ENCODE measurements at places on chromosomes 1 and 21.

- no peak for DNase-seq
Measured at GRCh38 chr1:21631944-21632887, 36.9 kb downstream of the RAP1GAP start.

DNA sequence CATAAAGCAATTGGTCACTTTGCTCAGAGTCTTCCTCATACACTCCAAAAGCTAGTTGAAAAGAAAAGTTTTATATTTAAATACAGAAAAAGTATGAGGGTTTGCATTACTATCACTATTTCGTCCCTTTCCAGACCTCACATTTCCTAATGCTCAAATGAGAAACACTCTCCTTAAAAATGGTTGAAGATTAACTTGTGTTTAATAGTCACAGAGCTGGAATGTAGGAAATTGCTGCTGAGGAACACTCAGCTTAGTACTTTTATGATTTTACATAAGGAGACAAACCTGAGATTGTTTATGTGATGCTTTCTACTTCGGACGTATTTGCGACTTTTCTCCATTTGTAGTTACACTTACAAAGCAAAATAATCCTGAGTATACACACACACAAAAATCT is 39.8 kb downstream of the MYSM1 start:
- no peak for DNase-seq

DNA sequence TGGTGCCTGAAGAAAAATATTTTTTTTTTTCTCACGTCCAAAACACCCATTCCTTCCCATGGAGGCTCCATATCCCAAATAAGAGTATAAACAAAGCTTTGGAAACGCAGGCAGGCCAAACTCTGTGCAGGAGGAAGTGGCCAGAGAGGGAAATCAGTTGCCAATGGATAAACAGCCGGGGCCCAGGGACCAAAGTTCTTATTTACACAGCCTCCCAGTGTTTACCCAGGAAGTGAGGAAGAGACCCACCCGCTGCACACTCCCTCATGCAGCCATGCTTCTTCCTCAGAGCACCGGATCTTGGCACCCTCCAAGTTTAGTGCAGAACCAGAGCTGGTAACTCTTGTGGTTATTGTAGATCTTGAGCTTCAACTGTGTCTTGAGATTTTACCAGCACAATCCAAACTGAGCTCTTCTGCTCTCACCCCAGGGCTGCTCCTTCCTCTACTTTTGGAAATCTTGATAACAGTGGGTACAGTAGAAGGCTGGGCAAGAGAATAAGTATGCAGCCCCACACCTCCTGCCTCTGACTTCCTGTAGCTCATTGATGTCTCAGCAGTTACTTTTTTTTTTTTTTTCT is 14.2 kb downstream of the MARCKSL1 start:
- no peak for DNase-seq

DNA sequence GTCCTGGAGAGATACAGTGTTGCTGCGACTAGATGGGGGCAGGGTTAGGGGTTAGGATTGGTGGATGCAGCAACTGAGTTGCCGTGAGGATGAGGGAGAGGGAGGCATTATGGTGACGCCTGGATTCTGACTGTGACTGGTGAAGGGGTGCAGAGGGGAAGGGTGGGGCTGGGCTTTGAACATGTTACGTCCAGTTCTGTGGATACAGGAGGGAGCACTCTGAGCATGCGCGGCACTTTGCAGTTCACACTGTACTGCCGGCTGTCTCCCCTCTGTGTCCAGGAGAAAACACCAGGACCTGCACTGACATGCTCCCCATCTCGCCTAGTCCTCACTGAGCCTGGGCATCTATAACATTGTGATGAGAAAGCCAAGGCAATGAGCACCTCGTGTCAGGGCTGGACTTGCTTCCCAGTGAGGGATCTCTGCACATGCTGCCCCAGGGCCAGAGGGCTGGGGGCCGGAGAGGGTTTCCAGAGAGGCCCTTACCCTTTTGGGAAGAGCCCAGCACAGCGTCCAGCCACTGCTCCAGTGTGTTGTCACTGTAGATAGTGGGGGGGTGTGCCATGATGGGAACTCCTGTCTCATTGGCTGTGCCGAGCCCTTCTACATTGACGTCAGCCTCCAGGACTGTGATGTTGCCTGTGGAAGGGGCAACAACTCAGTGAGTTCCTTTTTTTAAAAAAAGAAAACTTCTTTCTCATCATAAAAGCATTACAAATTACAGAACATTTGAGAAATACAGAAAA is 7.6 kb downstream of the FAM151A start:
- DNase-seq, result no peak

- DNase-seq, result no peak
Measured at GRCh38 chr1:115458426-115459114, 120.5 kb upstream of the NGF start.

DNA sequence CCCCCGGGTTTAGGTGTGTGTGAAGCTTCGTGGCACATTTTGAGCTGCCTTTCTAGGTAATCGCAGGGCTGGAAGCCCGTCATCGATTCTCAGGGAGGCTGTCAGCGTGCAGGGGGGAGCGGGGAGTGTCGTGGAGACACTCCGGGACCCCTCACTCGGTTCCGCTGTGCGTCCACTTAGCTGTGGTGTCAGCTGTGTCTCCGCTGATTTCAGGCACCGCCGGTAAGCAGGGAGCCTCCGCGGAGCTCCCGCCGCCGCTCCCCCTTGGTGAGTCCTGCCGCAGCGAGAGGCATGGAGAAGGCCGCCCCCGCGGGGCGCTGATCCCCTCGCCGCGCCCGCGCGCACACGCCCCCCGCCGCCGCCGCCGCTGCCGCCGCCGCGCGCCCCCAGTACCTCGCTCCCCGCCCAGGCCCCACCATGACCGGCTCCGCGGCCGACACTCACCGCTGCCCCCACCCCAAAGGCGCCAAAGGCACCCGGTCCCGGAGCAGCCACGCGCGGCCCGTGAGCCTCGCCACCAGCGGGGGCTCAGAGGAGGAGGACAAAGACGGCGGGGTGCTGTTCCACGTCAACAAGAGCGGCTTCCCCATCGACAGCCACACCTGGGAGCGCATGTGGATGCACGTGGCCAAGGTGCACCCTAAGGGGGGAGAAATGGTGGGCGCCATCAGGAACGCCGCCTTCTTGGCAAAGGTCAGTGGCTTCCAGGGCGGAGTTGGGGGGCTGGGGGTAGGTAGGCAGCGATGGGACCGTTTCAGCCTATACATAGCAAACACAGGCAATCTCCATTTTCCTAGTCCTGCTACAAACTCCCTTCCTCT is 995 bp downstream of the VASH2 start:
- DNase-seq, result no peak

DNA sequence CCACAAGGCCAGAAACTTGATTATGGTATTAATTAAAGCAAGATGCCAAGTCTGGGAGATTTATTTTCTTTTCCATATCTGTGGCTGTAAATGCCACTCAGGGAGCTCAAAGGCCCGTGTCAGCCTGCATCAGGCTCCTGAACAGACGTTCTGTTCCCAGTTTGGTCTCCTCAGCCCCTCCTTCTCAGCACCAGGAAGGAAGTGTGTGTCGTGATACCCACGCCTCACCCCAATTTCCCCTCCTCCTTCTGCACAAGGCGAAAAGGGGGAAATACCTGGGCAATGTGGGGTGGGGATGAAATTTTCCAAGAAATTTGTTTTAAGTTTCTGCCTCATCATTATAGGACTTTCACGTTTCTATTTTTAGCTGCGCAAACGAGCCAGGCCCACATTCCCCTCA is 112.0 kb downstream of the SYF2 start:
- no peak for DNase-seq

GRCh38 chr1:76260279-76260678 is 185.7 kb downstream of the ST6GALNAC3 start:
- no peak for DNase-seq

DNA sequence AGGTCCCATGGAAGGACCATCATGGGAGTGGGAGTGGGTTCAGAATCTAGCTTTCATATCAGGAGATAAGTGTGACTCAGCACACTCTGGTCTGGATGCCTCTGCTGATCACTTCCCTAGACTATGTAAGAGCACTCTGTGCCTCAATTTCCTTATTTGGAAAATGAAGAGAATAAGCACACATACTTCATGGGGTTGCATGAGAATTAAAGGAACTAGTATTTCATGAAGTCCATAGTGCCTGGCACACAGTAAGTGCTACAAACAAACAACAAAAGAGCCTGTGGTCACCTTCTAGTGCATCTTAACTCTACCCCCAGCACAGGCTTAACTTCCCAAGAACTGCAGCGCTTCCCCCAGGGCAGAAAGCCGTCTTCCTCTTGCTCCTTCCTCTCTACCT is 9.6 kb upstream of the IL20 start:
- DNase-seq, result no peak

DNA sequence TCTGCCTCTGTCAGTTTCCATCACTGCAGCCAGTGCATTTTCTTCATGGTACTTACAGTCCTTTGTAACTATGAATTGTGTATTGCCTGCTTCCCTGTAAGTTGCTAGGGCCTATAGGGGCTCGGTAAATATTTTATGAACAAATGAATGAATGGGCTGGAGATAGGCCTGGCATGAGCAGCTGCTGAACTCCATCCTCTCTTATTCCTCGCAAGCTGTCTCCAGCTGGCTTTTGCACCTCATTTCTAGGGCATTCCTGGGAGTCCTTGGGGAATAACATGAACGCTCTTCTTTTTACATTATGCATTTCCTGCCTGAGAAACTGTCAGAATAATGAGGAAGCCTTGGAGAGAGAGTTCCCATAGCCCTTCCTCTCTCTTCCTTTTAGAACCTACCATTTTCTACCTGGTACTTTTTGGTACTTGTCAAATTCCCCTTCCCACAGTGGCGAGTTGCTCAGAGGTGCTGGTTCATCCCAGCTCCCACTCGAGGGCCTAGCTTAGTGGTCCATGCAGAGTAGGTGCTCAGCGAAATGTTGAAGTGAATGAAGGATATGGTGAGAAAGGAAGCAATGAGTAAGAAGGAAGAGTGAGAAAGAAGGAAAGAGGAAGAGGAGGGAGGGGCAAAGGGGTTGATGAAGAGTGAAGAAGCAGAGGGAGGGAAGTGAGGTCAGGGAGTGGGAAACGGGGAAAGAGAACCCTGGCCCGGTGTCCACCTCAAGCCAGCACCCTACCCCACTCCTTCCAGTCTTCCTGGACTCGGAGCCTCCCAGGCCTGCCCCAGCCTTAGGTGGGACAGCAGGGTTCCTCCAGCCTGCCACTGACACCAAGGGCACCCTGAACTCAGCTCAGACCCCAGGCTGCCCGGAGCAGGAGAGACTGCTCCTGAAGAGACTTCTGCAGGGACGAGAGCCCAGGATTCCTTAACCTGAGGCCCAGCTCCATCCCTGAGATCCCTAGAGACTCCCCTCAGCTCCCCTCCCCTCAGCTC is 29.6 kb downstream of the KCNC4 start:
- no peak for DNase-seq

GRCh38 chr1:109912214-109912861 is 1.7 kb downstream of the CSF1 start:
- DNase-seq, result no peak

- no peak for DNase-seq
Measured at GRCh38 chr1:117633936-117634335, 28.1 kb downstream of the TENT5C start.

DNA sequence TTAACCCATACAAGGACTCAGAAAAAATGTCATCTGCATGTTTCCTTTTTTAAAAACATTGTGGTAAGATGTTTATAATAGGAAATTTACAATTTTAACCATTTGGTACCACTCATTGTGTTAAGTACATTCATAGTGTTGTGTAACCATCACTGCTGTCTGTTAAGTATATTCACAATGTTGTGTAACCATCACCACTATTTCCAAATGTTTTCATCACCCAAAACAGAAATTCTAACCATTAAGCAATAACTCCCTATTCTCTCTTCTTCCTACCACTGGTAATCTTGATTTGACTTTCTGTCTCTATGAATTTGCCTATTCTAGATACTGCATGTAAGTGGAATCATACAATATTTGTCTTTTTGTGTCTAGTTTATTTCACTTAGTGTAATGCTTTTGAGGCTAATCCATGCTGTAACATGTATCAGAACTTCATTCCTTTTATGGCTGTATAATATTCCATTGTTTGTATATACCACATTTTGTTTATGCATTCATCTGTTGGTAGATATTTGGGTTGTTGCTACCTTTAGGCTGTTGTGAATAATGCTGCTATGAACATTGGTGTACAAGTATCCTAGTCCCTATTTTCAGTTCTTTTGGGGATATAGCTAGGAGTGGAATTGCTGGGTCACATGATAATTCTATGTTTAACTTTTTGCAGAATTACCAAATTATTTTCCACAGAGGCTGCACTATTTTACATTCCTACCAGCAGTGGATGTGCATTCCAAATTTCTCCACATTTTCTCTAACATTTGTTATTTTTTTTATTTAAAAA is 14.1 kb downstream of the HIPK1 start:
- no peak for DNase-seq

GRCh38 chr1:58805716-58806571 is 22.1 kb upstream of the JUN start:
- no peak for DNase-seq

GRCh38 chr1:236862615-236863211 is 67.6 kb downstream of the MTR start:
- no peak for DNase-seq

DNA sequence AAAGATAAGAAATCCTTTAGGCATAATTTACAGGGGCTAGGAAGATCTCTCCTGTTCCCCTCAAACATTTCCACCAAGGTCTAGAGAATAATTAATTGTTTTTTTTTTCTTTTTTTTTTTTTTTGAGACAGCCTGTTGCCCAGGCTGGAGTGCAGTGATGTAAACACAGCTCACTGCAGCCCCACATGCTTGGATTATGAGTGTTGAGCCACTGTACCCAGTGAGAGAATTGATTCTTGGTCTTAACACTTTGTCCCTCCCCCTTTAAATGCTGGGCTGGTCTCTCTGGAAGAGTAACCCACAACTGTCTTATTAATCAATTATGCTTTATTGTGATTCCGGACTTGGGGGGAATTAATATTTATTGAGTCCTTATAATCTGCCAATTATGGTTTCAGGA is 33.4 kb downstream of the ATF3 start:
- no peak for DNase-seq

GRCh38 chr21:15063081-15063813 is 1.6 kb downstream of the NRIP1 start:
- no peak for DNase-seq

GRCh38 chr1:240424740-240425464 is 187.1 kb downstream of the GREM2 start:
- DNase-seq, result no peak

DNA sequence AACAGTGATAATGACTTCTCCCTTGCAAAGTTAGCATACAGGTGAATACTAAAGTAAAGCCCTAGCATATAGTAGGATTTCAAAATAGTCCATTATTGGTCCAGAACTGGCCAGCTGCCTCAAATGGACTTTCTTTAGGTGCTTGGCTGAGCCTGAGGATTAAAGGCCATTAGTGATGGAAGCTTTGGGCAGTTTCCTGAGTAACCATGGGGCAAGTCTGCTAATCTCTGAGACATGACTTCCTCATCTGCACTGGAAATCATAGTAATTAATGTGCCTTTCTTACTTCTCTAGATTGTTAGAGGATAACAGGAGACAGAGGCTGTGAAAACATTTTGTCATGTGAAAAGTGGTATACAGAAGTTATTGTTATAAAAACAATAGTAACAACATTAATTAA is 156.5 kb upstream of the UBE2U start:
- DNase-seq, result no peak

DNA sequence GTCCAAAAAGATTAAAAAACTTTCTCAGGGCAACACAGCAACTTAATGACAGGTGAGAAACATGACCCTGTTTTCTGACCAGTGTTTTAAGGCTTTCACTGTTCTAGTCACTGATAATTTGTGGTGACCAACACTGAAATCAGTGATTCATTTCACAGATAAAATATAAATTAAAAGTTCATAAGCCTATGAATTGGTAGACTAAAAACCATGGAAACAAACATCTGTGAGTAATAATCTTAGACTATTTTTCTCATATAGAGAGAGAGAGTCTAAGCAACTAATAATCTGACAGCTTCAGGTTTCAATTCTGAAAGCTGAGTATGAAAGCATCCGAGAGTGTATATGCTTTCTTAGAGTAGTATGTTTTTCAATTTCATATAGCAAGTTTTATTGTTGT is 536.9 kb downstream of the ADGRL2 start:
- DNase-seq, result no peak

All from activated CD4-positive, CD25-positive, alpha-beta regulatory T cell (primary cell).